ENCODE measurements at places on chromosomes 4 and X.
A peak's percentile ranks its signal among the peaks of the same experiment; 100 is the strongest.

DNA sequence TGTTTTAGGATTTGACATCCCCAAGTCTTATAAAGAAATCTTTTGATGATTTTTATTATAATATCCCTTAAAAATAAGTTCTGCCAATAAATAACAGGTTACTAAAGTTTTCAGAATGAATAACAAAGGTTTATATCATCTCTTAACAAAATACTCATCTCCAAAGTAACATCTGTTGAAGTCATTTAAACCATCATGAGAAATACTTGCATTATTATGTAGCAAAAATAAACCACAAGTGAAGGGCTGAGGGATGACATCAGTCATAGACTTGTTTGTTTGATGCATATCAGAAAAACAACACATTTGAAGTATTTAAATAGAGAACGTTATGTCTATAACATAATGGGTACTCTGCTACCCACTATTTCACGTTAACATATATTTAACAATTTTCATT, 114.9 kb downstream of the SPOCK3 start:
- DNase-seq, result no peak

GRCh38 chr4:84753321-84753972, 170.5 kb downstream of the CDS1 start:
- DNase-seq, result no peak

GRCh38 chrX:140180585-140180984, 215.3 kb upstream of the CXorf66 start:
- no peak for DNase-seq

DNA sequence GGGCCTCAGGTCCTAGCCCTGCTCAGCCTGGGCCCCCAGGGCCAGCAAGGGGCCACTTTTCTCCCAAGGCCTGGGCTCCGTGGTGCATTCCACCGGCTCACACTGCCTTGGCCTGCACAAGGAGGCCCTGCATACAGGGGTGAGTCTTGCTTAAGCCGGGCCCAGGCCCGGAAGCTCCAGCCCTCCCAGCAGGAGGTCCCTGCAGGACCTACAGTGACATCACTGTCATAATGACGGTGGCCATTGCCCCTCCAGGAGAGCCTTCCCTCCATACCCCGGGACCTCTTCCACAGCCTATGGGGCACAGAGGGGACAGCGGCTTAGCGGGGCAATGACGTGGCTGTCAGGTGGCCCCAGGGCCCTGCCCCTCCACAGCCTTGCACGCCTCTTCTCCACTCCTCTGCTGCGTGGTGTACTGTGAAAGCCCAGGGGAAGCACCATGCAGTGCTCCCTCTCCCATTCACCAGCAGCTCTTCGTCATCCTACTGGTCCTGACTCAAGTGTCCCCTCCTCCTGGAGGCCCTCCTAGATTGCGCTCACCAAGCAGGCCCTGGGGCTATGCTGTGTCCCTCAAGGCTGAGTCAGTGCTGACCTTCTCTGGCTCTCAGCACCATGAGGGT, 32.3 kb upstream of the AFAP1 start:
- DNase-seq, result peak; percentile 31

GRCh38 chr4:142781114-142781513, 65.0 kb downstream of the INPP4B start:
- no peak for DNase-seq

DNA sequence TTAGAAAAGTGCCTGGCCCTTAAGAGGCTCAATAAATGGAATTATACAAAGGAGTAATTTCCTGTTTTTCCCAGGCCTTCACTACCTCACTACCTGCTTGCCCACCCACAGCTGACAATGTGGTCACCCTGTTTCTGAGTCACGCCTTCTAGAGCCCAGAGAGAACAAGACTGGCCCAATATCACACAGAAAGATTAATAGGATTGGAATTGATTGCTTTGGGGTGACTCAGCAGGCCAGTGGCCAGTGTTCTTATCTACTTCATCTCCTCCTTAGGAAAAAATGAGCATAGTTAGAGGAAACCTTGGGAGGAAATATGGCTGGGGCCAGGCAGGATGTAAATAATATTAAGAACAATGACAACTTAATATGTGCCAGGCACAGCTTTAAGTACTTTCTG, 4.5 kb upstream of the FGF16 start:
- no peak for DNase-seq

- no peak for DNase-seq
These were observed 6.5 kb upstream of the ACOT9 start for GRCh38 chrX:23749576-23749975.

DNA sequence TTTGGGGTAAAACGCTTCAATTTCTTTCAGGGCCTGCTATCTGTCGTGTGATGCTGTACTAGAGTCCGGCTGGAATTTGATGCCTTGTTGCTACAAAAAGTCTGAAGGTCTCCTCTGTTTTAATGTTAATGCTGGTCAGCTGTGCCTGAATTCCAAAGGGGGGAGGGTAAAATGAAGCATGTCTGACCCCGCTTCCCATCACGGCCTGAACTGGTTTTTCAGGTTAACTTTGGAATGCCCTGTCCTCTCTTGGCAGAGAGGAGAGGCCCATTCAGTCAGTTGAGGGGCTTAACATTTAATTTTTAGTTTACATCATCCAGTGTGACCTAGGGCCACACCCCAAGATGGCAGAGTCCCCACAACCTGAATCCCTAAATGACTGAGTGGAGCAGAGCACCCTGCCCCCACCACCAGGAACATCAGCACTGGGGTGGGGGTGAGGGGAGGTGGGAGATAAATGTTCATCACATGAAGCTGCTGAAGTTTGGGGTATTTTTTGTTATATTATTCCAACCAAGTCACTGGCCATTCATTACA, 47.9 kb upstream of the GPR78 start:
- DNase-seq, result no peak

- no peak for DNase-seq
These were observed 632.5 kb upstream of the GNPDA2 start for GRCh38 chr4:45358573-45359506.

DNA sequence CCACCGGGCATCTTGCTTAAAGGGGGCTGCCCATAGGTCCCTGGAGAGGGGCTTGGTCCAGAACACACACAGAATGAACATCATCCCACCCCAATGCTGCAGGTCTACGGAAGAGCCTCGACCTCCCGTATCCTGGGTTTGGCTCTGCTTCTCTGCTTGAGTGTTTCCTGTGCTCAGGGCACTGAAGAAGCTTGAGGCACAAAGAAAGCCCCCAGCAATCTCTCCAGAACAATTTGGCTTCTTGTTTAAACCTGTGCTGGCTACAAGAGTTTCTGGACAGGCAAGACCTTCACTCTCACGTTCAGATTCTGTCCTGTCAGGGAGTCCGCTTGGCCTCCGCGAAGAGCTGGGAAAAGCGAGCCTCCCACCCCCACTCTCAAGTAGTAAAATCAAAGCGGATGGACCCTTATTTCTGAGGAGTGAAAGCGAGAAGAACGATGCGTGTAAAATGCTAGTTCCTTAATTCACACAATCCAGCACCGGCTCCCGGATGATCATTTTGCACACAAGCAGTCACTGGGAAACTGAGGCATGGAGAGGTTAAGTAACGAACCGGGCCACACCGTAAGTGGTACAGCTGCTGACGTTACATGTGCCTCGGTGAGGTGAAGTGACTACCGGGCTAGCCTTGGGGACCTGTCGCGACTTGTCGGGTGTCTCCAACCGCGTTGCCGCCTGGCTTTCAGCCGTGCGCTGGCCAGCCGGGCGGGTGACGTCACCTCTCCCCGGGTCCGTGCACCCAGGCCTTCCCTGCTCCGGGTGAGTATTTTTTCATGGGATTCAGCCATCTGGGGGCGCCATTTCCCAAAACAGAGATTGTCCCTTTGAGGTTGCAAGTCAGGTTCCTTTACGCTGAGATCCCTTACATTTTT, 3.1 kb upstream of the SFRP2 start:
- DNase-seq, result peak; percentile 77

Data from osteoblast (primary cell).